ENCODE measurements at places on chromosomes 5 and 9. TPM values are rescaled to one million over a fixed set of nuclear protein-coding genes. Genes with fewer than 3 reads are reported as not detected.

CEP72 gene
- total RNA-seq: 58.1 TPM

OR13C5 gene
- total RNA-seq: not detected

LURAP1L gene
- total RNA-seq: not detected

TMOD1 gene
- 1.1 TPM for total RNA-seq

OR1Q1 gene
- not detected for total RNA-seq

RPL7A gene
- total RNA-seq: 1,580 TPM

CNTNAP3B gene
- not detected for total RNA-seq

BHMT2 gene
- total RNA-seq: not detected

CTNNAL1 gene
- total RNA-seq: 17.3 TPM

PCDHGA7 gene
- total RNA-seq: 0.10 TPM

TEX48 gene
- not detected for total RNA-seq

OGN gene
- not detected for total RNA-seq

- DNase-seq: no peak
Observed at GRCh38 chr5:166117072-166118066, 2174.1 kb upstream of the WWC1 start.

DNA sequence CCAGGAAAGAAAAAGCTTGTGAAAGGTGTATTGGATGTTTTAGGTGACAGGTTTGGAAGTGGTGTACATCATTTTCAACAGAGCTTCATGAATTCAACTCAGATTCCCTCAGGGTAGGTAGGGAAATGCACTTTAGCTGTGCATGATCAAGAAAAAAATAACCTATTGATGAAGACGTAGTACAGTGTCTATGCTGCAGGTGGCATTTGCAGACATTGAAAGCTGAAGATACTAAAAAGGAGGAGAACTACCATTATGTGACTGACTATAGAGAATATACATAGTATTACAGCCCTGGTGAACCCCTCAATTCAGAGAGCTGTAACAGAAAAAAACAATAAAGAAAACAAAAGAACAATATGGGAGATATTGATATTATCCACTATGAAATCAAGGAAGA, 2344.7 kb upstream of the ACO1 start:
- no peak for DNase-seq

DNA sequence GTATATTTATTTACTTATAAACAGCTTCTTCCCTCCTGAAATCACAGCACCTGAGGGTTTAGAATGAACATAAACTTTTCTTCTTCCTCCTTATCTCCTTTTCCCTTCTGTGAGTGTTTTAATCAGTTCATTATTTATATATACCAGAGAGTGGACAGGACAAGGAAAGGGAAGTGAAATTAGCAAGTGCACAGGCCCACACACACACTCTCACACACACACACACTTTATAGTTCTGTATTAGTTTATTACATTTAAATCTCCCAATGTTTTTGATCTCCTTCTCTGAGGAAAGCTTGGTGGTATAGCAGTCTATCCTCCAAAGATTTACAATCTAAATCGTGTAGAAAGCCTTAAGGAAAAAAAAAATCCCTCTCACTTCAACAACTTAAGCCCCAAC, 353.5 kb downstream of the NDUFS4 start:
- DNase-seq: no peak

- DNase-seq: no peak
Observed at GRCh38 chr9:34993502-34994259, 4.1 kb downstream of the DNAJB5 start.

- DNase-seq: no peak
Observed at GRCh38 chr5:69404659-69405330, 10.1 kb upstream of the MARVELD2 start.

DNA sequence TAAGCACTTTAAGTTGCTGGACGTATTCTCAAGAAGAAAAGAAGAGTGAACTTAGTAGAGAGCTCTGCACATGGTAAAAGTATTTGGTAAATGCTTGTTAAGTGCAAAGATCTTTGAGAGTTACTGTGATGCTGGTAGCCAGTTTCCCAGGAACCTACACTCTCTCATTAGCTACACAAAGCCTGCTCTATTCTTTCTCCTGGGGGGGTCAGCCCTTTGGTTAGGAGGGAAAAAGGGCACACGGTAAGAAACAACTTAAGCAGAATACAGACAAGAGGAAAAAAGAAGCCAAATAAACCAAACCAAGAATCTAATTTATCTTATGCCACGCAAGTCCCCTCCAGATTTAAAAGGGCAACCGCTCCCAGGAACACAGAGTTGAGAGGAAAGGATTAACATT, 1100.1 kb upstream of the CDH10 start:
- no peak for DNase-seq

DNA sequence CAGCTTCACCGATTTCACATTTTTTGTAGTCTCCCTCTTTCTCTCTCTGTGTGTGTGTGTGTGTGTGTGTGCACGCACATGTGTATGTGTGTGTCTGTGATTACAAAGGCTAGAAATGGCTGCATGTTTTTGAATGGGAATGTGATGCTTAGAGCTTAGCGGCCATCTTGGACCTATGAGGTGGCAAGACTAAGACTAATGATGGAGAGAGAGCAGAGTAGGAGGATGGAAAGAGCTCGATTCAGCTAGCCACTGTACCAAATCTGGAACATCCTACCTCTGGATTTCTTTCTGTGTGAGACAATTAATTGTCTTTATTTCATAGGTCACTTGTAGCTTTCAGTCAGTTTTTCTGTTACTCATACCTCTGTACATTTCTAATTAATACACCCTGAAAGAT, 205.1 kb downstream of the PCSK1 start:
- DNase-seq: no peak

DNA sequence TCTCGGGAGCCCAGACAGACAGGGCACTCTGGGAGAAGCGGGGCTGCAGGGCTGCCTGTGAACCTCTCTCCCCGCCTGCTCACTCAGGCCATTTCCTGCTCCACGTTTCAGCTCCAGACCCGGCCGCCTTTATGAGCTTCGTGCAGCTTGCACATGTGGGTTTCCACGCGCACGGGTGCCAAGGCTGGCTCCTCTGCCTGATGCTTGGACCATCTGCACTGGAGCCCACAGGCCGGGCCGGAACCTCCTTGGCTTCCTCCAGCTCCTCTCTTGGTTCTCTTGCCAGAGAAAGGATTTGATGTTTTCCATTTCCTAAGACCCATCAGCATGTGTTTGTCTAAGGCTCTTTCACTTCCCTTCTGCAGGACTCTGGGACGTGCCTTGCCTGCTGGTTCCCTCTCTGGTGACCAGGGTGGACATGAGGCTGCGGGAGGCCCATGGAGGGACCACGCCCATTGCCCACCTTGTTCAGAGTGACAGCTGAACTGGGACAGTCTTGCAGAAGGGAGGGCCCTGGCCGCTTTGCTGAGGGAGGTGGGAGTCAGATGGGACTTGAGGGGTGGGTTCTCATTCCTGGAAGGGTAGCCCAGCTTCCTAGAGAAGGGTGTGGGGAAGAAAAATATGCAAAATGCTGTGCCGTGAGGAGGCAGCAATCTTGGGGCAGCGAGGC, 23.3 kb upstream of the COL5A1 start:
- DNase-seq: peak; percentile 57

DNA sequence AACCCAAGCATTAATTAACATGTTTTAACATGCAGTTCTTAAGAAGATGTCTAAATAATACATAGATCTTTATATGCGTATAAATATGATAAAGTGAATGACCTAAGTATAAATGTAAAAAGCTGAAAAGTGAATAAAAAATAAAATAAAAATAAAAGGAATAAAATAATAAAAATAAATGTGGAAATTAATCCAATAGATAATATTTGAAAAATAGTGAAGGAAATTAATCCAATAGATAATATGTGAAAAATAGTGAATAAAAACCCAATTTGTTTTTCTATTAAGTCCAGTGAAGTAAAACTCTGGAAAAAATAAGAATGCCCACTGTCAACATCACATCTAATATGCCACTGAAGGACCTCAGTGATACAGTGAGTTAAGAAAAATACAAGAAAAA, 180.6 kb upstream of the SLC27A6 start:
- no peak for DNase-seq

DNA sequence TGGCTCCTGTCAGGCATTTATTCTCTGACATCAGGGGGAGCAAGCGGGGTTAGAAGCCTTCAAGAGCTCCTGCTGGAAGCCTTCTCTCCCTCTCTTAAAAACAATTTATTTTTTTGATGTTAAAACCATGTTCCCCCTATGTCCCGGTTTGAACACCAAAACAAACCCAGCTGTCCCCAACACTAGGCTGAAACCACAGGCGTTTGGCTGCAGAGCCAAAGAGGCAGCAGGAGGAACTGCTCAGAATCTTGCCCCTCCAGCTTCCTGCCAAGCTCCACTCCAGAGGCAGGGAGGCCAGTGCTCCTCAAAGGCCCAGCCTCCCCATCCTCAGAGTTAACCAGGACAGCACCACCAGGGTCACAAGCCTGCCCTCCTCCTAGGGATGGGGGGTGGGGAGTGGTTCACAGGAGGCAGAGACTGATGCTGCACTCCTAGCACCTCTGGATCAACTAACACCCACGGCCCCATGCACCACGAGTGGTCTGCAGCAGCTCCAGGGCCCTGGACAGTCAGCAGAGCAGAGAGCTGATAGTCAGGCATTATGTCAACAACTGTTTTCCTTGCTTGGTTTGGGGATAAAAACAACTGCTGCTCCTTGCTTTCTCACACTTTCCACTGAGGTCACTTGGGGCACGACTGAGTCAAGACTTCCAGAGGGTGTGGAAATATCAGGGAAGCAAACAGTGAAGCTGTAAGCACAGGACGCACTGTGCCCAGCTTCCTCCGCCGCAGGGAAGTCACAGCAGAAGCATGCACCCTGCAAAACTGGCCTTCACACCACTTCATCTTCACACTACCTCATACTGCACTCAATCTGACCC, 96.5 kb upstream of the ADRA1B start:
- DNase-seq: no peak

- DNase-seq: no peak
Observed at GRCh38 chr5:178106086-178106485, 7.2 kb upstream of the N4BP3 start.

DNA sequence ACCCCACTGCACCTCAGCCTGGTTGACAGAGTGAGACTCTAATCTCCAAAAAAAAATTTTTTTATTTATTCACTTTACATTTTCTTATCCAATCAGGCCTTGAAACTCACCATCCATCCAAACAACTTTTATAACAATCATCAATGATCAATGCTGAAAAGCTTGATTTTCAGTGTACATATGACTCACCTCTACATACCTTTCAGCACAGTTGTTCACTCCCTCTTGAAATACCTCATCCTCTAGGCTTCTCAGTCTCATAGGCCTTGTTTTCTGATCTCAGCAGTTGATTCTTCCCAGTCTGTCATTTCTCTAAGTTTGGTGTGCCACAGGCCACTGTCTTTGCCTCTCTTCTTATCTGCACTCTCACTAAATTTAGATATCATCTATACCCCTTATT, 36.2 kb downstream of the GRIN3A start:
- DNase-seq: no peak

DNA sequence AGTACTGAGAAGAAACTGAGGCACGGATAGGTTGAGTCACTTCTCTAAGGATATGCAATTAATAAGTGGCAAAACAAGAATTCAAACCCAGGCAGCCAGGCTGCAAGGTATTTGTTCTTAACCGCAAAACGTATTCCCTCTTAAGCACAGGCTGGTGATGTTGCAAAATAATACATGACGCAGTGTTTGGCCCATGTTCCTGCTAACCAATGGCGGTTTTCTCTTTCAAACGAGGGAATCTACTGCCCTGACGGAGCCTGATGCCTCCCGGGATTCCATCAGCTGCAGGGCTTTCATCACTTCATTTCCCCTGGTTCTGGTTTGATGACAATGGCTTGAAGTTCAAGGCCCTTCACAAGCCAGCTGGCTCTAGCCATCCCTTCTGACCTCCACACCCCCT, 154.8 kb downstream of the SLIT3 start:
- DNase-seq: no peak

GRCh38 chr5:137761566-137761965, 7.4 kb upstream of the HNRNPA0 start:
- no peak for DNase-seq

Measured in natural killer cell treated with Interleukin-12 subunit alpha and Interleukin-12 subunit beta and Interleukin-15 and Interleukin-18, amount 100 ng/mL, for 72 hours (primary cell).